Activated CD4-positive, alpha-beta T cell treated with anti-CD3 and anti-CD28 coated beads, Interleukin-2, amount 50 U/mL, for 4 hours (primary cell): ENCODE measurements at places on chromosomes 4 and X.

- DNase-seq, result no peak
These were observed 423.0 kb upstream of the MAGEB2 start for GRCh38 chrX:29792335-29792734.

DNA sequence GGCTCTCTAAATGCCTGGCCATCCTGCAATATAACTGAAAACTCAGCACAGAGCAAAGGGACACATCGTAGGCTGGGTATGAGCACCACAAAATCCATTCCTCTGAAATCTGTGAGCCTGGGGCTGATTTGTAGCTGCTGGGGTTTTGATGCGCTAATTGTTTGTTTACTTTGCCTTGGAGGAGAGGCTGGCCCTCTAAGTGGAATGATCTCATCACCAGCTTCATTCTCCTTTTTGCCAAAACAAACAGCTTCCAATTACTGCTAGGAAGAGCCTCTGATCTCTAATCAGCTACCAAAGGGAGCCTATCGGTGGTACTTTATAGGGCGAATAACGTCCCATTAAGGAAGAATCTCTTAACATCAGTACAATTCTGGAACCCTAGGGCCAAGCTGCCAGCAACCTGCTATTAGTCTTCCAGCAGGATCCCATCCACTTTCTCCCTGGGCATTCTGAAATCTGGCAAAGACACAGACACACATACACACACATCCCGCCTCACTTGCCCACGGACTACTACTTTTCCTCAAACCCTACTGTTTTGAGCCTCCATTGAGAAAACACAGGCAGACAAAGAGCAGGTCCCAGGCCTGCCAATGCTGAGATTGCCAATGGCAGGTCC, 5.8 kb downstream of the ANOS1 start:
- DNase-seq, result no peak

GRCh38 chr4:173834151-173834550, 304.1 kb upstream of the HAND2 start:
- DNase-seq, result no peak

DNA sequence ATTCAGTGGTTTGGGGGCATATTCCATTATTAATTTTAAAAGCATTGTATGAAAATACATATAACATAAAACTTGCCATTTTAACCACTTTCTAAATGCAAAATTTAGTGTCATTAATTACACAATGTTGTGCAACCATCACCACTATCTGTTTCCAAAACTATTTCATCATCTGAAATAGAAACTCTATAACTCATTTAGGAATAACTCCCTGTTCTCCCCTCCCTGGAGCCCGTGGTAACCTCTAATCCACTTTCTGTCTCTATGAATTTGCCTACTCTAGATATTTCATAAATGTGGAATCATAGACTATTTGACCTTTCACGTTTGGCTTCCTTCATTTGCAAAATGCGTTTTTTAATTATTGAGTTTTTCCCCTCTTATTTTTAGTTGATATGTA, 101.4 kb upstream of the GPC4 start:
- DNase-seq, result no peak

DNA sequence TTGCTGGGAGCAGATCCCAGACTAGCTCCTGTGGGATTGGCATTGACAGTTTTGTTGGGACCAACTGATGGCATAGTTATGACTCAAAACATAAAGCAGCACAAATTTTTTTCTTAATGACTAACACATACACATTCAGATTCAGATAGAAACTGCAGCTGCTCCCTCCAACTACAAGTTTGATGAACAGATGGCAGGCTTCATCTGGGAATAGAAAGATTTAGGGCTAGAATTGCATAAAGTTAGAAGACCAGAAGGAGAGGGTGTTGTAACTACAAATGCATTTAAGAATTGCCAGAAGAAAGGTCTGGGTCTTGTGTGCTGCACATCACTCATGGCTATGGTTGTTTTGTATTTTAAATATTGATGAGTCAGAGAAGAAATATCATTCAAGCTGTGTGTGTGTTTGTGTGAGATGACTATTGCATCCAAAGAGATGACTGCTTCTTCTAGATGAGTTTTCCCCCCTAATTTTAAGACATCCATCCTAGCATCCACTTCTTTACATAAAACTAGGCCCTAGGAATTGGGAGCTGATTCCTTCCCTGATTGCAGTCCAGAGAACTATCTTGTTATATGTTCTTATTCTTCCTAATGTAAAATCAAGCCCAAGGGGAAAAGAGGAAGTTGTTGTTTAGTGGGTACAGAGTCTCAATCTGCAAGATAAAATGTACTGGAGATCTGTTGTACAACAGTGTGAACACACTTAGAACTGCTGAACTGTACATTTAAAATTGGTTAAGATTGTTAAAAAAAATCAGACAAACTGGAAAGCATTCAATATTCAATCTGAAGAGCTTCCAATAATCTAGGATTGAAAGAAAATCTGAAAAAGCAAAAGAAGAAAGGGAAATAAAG, 175.1 kb downstream of the PARM1 start:
- no peak for DNase-seq

GRCh38 chr4:100356172-100356571, 161.7 kb downstream of the EMCN start:
- DNase-seq, result no peak

DNA sequence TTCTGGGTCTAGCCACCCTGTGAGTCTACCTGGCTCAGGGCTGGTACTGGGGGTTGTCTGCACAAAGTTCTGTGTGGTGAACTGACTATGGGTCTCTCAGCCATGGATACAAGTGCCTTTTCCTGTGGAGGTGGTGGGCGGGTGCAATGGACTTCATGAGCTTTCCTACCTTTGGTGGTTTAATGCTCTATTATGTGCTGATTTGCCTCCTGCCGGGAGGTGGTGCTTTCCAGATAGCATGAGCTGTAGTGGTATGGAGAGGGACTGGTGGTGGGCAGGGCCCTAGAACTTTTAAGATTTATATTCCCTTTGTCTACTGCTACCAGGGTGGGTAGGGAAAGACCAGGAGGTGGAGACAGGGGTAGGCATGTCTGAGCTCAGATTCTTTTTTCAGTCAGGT, 48.0 kb downstream of the PBDC1 start:
- DNase-seq, result no peak

GRCh38 chr4:142567199-142567598, 278.9 kb downstream of the INPP4B start:
- peak; percentile 52 for DNase-seq

DNA sequence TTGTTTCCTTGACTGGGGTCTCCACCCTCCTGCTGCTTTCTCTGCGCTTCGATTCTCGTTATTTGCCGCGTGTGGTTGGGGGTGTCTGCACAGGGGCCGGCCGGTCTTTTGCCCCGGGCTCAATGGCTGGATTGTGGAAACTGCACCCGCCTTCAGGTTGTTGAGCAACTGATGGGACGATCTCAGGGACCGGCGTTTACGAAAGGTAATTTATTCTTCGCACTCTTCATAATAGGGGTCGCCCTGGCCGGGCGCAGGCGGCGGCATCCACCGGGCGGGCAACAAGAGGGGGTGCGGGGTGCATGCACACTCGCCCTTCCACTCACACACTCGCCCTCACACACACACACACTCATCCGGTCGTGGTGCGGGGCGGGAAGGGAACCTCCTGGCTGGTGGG, 1.4 kb downstream of the ADGRL3 start:
- no peak for DNase-seq

DNA sequence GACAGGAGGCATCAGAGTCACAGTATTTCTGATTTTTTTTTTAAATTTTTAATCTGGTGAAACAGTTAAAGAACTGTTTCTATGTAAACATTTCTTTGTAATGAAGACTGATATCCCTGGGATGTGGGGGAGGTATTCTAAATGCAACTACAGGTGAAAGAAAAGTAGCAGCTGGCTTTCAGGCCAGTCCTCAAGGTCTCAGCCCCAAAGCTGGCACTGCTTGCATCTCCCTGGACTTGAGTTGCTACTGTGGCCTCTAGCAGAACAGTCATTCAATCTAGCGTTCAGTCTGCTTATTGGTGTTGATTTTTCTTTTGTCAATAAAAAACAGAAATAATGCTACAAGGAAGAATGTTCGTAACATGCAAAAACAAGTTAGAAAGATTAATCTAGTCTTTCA, 4.9 kb downstream of the MBNL3 start:
- DNase-seq, result no peak

DNA sequence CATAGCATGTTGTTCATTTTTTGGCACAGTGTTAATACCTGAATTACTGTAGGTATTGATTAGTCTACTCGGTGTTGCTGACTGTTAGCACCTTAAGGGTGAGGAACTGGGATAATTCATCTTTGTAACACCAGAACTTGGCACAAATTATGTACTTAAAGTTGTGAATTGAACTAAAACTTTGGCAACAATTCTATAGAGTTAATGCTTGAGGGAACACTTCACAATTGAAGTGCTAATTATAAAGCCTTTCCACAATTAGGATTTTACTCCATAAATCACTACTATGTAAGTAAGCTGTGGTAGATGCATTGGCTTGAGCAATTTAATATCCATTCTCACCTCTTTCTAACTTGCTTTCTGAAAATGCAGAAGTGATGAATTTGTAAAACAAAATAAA, 686.7 kb downstream of the PDHA2 start:
- DNase-seq, result no peak

GRCh38 chr4:81351654-81352445, 119.9 kb downstream of the RASGEF1B start:
- peak; percentile 58 for DNase-seq

DNA sequence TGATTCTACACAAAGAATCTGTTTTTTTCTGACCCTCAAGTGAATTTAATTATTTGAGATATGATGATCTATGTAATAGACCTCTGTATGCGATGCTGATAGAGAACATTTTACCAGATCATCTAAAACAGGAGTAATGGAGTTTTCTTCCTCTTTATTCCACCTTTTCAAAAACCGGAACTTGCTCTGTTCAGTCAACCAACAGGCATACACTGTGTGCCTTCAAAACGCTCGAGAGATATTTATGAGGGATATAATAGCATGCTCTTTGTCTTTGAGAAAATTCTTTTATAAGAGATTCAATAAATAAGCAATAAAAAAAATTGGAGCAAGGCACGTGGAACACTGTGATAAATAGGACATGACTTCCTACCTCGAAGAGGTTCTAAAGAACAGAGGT, 2.0 kb downstream of the NYX start:
- DNase-seq, result no peak

DNA sequence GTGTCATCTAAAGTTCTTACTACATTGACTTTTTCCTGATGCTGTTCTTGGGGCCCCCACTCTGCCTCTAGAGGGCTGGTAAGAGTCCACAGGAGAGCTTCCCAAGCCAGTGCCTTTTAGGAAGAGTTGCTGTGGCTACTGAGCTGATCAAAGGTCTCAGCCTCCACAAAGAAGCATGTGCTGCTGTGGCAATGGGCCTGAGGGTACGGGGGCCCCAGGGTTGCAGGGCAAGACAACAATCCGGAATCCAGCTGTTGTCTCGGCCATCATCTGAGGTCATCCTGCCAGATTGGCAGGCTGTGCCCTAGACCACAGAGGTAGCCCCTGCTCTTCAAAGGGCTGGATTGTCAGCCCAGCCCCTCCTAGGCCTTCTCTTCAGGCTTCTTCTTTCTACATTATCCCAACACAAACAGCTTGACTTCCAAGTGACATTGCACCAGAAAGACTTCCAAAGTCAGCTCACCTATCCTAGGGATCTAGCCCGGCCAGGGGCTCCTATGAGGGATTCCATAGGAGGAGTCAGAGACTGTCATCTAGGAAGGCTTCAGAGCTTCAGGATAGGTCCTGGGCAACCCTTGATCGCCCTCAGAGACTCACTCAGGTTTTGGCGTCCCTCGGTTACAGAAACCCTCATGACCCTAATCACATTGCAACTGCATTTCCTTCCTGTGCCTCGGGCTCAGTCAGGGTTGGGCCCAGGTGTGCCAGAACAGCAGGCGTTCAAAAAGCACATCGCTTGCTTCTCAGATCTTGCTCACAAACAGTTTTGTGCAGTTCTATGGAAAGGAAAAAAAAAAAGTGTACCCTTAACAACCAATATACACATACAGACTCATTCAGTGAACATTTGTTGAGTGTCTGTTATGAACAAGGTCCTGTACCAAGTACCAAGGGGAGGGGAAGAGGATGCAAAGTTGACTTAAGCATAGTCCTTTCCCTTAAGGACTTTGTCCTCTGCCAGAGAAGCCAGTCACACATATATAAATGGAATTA, 27.8 kb downstream of the SLC25A5 start:
- DNase-seq, result no peak

DNA sequence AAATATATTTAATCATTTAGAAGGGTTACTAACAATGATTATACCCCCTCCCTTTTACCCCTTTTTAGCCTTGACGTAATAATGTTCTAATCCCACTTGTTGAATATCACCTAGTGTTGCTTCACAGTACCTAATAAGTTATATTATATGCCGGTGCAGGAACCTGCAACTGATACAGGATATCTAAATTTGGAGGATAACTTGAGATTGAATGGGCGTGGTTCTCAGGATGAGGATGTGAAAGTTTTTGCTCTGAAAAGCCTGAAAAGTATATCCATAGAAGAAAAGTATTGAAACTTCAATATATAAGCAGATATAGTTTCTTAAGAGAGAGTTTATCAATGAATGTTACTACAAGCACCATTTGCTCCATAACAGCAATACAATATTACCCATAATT, 59.8 kb downstream of the ZNF711 start:
- no peak for DNase-seq

DNA sequence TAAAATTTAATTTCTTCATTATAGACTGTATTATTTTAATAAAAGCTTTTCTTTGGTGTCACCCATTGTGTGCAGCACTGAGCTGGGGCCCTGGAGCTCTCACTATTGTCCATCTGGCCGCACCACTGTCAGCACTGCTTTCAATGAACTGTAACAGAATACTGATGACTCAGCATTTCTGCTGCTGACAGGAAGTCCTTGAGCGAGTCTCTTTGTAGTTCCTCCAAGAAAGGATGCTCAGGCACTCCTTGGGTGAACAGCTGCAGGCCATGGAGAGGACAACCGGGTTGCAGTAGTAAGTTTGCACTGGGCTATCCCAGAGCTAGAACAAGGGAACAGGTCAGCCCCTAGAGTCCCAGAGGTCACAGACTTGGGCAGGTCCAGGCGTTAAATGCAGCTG, 81.6 kb downstream of the SORBS2 start:
- no peak for DNase-seq

DNA sequence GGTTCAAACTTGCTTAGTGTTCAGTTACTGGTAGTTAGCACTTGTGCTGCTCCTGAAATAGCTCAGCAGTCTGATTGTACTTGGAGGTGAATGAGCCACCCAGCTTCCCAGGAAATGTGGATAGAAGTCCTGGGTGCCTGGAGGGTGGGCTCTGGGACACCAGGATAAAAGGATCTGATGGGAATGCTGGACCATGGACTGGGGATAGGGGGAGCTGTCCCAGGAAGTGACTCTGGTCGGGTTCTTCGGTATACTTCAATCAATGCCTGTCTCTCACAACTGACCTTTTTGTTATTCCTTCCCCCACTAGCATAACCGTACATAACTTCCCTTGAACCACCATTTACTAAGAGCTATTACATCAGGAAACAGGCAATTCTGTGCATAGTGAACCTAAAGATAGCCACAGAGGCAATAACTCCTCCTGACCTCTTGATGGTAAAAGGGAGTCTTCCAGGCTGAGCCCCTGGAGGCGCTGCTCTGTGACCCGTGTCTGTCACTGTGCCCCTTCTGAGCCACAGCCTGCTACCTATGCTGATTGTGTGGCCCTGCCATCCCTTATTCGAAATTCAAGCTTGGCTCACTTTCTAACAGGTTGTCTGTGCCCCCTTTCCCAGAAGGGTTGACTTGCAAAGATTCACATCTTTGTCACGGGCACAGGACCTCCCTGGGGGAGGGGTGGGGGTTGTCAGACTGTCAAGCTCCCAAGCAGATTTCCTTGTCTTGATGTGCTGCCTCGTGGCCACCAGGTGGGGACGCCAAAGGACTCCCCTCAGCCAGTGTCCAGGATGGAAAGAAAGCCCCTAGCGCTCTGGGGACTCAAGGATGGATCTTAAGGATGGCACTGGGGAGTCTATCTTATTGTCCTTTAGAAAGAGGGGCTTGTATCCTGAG, 24.5 kb upstream of the WDR1 start:
- no peak for DNase-seq
